LoVo (cell line): ENCODE measurements at places on chromosomes 12 and 14.

DNA sequence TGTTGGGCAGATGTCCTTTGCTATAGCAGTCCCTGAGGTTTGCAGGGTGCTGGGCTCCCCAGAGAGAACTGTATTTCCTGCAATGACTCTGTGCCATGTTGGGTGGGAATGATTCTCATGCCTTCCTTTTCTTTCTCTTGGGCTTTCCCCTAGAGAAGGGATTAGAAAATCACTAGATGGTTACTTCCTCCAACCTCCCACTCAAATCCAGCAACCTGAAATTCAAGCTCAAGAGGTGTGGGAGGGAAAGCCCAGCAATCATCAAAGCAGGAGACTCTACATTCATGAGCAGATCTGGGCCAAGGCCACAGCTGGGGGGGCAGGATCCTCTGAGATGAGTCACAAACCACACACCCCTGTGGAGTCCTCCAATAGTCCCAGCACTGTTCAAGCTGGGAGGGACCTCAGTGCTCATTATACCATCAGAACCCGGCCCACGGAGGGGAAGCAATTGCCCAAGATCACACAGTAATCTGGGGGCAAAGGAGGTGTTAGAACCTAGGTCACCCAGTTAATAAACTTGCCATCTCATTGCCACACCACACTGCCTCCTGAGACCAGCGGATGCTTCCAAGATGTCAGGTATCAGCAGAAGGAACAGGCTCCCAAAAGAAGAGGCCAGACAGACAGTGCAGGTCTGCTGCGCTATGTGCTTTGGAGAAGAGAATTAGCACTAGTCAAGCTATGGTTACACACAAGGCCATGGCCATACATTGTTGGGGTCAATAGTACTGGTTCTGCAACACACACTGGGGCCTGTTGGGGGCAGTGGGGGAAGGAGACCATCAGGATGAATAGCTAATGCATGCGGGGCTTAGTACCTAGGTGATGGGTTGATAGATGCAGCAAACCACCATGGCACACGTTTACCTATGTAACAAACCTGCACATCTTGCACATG, 65.7 kb downstream of the TTC9 start:
- DNase-seq = peak; percentile 75

- DNase-seq = no peak
These were observed 123.0 kb downstream of the SLC38A1 start for GRCh38 chr12:46145881-46146280.

- DNase-seq = peak; percentile 50
These were observed 14.2 kb upstream of the CALM1 start for GRCh38 chr14:90382491-90383125.

DNA sequence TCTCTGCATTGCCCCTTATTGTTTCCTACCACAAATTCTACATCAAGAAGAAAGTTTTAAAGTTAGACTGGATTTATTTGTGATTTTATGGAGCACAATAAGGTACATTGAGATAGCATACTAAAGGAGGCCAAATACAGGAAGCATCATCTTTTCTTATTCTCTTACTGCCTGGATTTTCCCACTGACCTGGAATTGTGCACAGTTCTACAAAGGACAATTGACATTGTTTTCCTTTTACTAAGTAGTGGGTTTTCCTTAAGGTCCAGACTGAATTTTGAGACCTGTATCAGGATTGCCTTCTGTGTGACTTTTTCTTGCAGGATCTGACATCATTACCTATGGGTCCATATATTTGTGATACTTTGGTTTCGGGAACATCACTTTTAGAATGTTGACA, 18.8 kb upstream of the ZNF140 start:
- DNase-seq = no peak

GRCh38 chr12:50924131-50924438, 28.3 kb upstream of the HIGD1C start:
- DNase-seq = no peak

DNA sequence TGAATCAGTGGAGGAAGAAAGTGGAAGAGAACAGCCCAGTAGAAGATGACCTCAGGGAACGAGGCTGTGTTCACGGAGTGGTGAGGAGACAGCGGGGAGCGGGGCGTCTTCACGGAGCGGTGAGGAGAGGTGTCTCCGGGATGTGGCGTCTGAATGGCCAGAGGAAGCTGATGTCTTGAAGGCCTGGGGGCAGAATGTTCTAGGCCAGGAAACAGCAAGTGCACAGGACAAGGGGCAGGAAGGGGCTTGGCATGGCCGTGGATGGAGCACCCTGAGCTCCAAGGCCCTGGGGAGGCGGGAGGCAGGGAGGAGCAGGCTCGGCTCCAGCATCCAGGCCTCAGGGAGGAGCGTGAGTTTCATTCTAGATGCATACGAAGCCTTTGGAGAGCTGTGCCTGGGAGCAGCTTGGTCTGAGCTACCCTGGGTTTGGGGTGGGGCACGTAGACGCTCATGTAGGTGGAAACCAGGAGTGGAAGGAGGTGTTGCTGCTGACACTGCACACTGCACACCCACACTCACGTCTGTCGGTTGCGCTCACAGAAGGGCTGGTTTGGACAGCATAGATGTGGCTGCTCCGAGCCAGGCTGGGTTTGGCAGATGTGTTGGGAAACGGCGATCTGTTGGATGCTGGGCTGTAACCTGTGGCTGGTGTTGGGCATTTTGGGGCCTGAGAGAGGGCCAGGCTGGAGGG, 131.6 kb downstream of the ADGRD1 start:
- DNase-seq = no peak

DNA sequence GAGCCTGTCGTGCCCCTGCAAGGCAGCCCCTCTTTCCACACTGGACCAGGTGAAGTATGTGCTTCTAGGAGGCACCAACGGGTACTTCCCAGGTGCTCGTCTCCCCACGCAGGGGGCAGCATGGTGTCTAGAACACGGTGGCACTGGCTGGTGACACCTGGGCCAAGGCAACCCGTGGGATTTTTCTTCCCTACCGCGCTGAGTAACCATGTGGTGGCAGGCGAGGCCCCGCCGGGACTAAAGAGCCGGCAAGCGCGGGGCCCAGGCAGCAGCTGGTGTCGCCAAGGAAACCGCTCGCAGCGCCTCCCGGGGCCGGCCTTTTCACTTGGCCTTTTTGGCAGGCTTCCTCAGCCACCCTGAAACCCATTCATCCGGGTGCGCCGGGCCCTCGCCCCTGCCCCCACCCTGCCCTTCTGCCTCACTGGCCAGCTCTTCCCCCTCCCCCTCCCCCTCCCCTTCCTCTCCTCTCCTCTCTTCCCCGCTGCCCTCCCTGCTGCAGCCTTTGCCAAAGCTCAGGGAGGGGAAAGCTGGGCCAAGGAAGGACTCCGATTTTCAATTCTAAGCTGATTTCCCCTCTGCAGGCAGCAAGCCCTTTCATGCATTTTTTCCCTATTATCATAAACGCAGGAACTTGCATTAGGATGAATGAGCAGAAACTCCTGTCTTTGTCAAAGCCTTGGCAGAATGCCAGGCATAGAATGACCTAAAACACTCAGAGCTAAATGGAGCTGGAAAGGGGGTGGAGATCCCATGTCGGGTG, 81.2 kb downstream of the IRF2BPL start:
- no peak for DNase-seq

DNA sequence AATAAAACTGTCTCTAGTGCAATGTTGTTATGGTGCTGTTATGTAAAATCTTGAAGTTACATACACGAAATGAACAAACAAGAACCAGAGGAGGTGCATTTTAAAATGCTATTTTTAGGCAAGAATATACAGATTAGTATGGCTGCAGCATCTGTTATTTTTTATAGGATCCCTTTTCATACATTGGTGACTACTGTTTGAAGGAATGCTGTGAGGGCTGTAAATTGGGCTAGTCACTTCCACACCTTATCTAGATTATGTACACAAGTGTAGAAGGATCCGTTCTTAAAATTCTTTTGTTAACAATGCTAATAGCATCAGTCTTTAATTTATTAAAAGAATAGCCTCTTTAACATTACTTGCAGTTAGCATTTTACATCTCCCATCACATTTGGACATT, 284.3 kb upstream of the MDGA2 start:
- DNase-seq = peak; percentile 77

GRCh38 chr14:50758305-50758704, 72.7 kb downstream of the NIN start:
- no peak for DNase-seq

DNA sequence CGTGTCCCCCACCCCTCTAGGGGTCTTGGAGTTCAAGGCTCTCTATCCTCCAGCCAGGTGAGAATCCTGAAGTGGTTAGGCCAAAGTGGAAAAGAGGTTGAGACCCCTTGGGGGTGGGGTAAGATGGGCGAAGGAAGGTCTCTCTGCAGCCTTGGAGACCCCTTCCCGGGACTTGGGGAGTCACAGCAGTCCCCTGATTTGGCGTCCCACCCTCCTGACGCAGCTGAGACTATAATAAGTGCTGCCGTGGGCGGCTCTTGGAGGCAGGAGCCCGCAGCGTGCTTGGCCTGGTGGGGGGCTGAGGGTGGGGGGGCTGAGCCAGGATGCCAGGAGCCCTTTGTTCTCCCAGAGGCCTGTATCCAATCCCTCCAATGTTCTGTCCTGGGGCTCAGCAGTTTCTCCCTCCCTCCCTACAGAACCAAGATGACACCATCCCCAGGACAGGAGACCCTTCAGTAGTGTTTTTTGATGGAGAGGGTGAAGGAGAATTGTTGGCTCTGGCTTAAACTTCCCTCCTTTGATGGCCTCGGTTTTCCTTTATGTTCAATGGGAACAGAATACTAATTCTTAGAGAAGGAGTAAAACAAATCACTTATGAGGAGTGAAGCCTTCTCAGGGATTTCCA, 1.5 kb upstream of the AGAP2 start:
- no peak for DNase-seq

- peak; percentile 34 for DNase-seq
These were observed 111.9 kb upstream of the CCDC175 start for GRCh38 chr14:59688224-59689170.

- DNase-seq = no peak
These were observed 51.4 kb downstream of the GPR68 start for GRCh38 chr14:91193069-91193468.

DNA sequence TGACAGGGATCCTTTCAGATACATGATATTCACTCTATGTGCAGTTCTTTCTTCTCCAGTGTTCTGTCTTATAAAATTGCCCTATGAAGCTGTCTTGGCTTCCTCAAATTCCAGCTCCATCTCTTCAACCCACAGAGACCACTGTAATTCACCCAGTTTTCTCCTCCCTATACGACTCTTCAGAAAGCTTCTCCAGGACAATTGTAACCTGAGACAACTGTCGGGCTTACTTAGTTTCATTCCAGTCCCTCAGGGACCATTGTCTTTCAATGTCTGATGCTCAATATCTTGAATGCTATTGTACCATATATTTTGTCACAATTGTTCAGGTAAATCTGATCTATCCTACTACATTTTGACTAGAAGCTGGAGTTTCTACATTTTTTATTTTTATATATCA, 345.3 kb downstream of the RPL10L start:
- no peak for DNase-seq

- DNase-seq = no peak
These were observed 56.5 kb upstream of the GZMB start for GRCh38 chr14:24690492-24690891.

DNA sequence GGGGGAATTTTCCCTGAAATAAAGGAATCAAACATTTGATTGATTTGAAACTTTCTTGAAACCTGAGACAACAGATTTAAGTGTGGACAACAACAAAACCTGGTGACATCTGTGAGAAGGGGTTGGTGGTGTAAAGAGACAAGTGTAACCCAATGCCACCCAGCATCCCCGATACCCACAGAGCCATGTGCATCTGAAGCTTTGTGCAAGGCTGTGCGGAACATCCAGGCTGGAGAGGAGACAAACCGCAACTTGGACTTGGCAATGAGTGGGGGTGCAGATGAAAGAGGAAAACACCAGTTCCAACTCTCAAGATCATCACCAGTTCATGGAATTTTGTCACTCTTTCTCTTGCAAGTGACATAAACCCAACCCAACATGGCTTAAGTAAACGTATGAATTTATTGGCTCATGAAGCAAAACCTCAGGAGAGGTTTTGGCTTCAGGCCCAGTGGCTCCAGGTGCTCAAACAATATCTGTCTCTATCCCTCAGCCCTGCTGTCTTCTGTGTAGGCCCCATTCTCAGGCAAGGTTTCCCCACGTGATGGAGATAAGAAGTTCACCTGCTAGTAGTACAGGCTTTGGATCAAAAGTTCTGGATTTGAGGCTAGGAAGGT, 55.2 kb upstream of the NTF3 start:
- DNase-seq = peak; percentile 53

DNA sequence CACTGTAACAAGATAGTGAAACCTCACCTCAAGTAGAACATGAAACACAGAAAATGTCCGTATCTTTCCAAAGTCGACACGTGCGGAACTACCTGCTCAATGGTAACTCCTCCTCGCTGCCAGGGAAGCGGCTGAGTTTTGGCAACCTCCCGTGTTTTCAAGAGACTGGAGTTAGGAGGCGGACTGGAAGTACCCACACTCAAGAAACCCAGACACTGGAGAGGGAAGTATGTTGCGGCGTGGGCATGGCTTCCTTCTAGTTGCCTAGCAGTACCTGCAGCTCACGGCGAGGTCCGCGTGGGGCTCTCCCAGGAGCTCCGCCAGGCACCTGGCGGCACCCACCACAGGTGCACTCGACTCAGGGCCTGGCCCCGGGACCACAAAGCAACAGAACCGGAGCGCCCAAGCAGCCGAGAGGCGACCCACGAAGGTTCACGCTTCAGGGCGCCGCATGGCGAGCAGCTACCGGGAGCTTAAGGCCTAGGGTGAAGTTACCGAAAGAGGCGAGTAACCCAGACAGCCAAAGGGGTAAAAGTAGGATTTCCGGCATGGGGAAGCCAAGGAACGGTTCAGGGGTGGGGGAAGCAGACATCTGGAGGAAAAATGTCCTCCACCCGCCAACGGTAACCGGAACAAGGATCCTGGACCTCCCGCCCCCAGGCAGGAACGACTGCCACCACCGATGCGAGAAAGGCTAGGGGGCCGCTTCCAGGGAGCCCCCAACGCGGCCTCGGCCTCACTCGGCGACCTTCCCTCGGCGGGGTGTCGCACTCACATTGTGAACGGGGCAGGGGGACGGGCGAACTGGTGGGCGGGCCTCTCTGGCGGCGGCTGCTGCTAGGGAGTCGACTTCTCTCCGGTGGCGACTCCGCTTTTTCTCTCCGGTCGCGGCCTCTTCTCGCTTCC, 608 bp downstream of the PTGES3 start:
- peak; percentile 46 for DNase-seq

- no peak for DNase-seq
These were observed 39.4 kb downstream of the MVK start for GRCh38 chr12:109612975-109613502.

GRCh38 chr14:96166461-96167223, 38.0 kb upstream of the BDKRB2 start:
- DNase-seq = peak; percentile 32

- no peak for DNase-seq
These were observed 31.3 kb downstream of the ERH start for GRCh38 chr14:69366761-69367160.

DNA sequence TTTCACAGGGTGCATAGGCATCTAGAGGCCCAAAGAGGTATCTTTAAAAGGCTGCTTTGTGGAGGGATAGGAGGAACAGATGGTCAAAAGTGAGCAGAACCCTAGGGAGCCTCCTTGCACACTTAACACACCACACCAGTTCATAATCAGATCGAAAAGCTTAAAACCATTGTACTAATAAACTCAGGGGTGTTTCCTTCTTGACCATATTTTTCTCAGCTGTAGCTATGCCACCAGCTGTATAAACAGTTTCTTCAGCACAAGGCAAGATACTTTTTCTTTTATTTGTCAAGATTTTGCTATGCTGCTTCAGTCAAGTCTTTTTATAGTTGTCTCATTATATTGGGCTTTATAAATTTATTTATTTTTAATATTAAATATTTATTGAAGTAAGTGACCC, 88.7 kb downstream of the RIC8B start:
- DNase-seq = no peak
